ENCODE measurements at places on chromosomes 12 and 14.

- no peak for DNase-seq
Observed at GRCh38 chr12:47896633-47897032, 8.2 kb downstream of the VDR start.

GRCh38 chr14:22262881-22263280 lies 326.1 kb downstream of the DAD1 start:
- DNase-seq = no peak

DNA sequence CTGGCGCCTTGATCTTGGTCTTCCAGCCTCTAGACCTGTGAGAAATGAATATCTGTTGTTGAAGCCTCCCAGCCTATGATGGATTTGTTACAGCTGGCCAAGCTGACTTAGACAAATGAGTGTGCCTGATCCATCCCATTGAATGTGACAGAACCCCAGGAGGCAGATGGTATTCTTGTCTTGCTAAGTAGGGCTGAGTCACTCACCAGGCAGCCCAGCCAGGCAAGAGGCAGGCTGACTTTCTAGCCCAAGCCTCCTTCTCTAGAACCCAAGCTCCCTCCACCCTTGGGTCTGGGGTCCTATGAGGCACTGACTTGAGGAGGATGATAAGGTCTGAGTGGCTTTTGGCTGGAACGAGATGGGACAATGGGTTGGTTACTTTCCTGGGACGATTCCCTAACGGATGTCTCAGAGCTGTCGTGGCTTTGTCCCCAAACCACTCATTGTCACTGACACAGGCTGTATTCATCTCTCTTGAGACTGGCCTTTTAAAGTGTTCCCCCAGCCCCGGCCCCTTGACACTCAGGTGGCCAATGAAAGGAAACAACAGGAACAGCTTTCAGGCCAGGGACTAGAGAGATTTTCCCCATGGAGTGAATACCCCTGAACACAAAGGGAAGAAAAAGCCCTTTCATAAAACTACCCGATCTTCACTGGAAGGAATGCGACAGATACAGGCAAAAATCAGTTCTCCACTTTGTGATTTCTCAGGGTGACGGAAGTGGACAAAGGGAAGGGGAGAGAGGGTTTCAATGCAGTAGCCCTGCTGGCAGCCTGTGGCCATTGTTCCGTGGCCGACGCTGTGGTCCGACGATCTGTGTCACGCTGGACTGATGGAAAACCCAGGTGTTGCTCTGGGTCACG lies 264.2 kb downstream of the AACS start:
- DNase-seq = no peak

- no peak for DNase-seq
Observed at GRCh38 chr12:10967409-10967808, 19.3 kb downstream of the TAS2R50 start.

- no peak for DNase-seq
Observed at GRCh38 chr12:9751204-9752144, 9.2 kb downstream of the CD69 start.

- DNase-seq = no peak
Observed at GRCh38 chr12:77569876-77570275, 260.8 kb upstream of the NAV3 start.

DNA sequence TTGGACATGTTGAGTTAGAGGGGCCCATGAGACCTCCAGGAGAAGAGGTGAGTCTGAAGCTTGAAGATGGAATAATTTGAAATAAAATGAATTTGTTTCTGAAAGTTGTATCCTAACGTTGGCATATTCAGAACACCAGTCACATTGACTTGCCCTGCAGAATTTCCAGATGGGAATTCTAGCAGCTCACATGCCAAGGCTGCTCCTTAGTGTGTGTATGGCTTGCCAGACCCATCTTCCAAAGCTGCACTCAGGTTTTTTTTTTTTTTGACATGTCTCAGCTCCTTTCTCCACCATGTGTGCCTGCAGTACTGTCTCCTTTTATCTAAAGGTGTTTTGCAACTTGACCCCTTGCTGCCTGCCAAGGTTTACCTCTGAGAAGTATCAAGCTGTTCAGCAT lies 261.9 kb downstream of the NRXN3 start:
- DNase-seq = no peak

DNA sequence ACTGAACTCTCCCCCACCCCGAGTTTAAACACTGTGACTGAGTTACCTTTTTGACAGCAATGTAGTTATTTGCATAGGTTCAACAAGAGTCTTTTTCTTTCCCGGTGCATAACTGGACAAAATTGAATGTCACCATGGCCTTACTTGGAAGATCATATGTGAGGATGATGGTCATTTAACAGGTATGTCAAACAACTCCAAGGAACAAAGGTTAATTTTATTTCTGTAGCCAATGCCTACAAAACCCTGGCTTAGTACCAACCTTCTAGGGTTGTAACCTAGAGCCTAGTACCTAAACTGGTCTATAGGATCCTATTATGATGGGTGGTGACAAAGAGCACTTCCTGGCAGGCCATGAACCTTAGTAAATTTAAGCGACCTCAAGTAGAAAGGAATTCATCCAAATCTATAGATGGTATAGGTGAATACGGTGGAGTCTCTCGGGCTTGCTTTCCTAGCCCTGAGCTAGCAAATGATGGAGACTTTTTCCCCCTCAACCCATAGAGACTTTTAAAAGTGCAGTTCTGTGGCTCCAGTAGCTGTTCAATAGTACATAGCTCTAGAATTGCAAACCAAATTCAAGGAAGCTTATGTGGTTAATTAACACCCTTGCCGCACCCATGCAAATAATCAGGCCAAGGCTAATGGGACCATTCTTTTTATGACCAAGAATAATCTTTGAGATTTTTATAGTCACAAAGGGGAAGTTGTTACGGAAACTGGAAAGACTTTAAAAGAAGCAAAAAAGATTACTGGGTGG lies 89.0 kb downstream of the SLC38A1 start:
- DNase-seq = no peak

- DNase-seq = no peak
Observed at GRCh38 chr12:75526655-75527511, 15.5 kb upstream of the KRR1 start.

GRCh38 chr12:108514468-108514972 lies 557 bp upstream of the FICD start:
- DNase-seq = no peak

DNA sequence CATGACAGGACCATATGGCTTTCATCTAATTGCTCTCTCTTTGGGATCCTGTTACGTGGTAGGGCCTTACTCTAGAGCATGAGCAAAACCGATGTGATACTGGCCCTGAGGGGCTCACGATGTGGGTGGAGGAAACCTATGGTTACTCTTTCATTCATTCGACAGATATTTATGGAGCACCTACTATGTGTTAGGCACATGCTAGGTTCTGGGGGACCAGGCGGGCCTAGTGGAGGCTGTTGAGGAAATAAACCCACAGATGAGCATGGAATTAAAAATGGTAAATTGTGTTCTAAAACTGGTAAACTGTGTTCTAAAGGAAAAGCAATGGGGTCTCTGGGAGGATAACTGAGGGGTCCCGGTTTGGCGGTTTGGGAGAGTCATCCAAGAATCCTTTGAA lies 14.8 kb downstream of the SH2B3 start:
- DNase-seq = no peak

- DNase-seq = no peak
Observed at GRCh38 chr14:64865992-64866391, 13.7 kb downstream of the SPTB start.

All from cortex of kidney (tissue), 1 donor.